Activated naive CD4-positive, alpha-beta T cell treated with anti-CD3 and anti-CD28 coated beads for 36 hours (primary cell): ENCODE measurements at places on chromosomes 2 and 18. TPM values are rescaled to one million over a fixed set of nuclear protein-coding genes. Genes with fewer than 3 reads are reported as not detected.

DNA sequence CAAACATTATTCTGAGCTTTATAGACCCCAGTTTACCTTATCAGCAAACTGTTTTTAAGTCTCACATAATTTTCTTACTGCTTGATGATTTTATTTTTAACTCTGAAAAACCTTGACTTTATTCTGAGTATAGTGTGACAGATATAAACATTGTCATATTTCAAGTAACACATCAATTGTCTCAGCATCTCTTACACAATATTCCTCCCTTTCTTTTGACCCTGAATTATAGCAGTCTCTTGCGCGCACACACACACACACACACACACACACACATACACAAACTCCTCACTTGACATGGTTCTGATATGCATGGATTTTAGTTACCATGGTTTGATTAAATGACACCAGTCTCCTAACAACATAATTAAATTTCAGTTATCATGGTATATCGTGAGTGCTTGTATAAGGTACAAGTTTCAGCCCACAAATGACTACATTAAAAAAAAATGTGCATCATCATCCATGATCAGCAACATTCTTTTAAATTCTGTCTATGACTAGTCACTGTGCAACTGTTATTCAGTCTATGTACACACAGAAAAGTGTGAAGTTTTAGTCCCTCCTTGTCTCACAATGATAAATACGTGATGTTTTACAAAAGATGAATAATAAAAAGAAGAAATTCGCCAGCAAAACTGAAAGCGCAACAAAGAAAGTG is 39.5 kb upstream of the TACR1 start:
- DNase-seq = no peak
- no peaks in the 10 kb centered on the region for H3K4me1 ChIP-seq
- peaks cover 2% of the 10 kb centered on the region for H3K36me3 ChIP-seq
- H3K4me3 ChIP-seq = no peak overlapping the region
- no peaks in the 10 kb centered on the region for H3K27me3 ChIP-seq
- H3K27ac ChIP-seq = no peak overlapping the region

GRCh38 chr2:237540223-237540775 is 26.1 kb upstream of the PRLH start:
- H3K4me1 ChIP-seq = no peaks in the 10 kb centered on the region
- no peaks in the 10 kb centered on the region for H3K36me3 ChIP-seq
- H3K27me3 ChIP-seq = no peaks in the 10 kb centered on the region
- H3K4me3 ChIP-seq = no peak overlapping the region

PIKFYVE gene
- 20.2 TPM for total RNA-seq

DNA sequence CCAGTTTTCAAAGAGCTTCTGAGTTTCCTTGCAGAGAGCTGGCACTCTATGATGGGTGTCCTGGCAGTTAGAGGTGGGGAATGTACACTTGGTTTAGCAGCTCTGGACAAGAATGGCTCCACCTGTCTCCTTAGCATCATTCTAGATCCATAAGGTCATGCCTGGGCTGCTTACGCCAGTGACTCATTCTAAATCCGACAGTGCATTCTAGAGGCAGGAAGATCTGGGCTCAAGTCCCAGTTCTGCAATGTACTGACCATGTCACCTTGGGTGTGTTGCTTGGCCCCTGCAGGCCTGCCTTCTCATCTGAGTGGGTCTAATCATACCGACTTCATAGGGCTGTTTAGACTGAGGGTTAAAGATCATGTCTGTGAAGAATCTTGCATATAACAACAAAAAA is 46.5 kb downstream of the PTGR3 start:
- peaks cover 5% of the 10 kb centered on the region for H3K27me3 ChIP-seq
- peaks cover 10% of the 10 kb centered on the region for H3K4me1 ChIP-seq
- H3K36me3 ChIP-seq = no peaks in the 10 kb centered on the region
- DNase-seq = no peak

GRCh38 chr2:143468341-143468888 is 339.2 kb downstream of the ARHGAP15 start:
- no peak for DNase-seq
- no peaks in the 10 kb centered on the region for H3K27me3 ChIP-seq
- peak overlapping the region; percentile 12 for H3K4me3 ChIP-seq
- H3K27ac ChIP-seq = peak overlapping the region; percentile 50
- H3K36me3 ChIP-seq = peaks cover 15% of the 10 kb centered on the region

GRCh38 chr2:239991689-239992314 is 33.3 kb downstream of the NDUFA10 start:
- H3K36me3 ChIP-seq = peaks cover 41% of the 10 kb centered on the region
- H3K4me3 ChIP-seq = no peak overlapping the region
- no peaks in the 10 kb centered on the region for H3K27me3 ChIP-seq
- H3K27ac ChIP-seq = no peak overlapping the region
- no peaks in the 10 kb centered on the region for H3K4me1 ChIP-seq
- DNase-seq = peak; percentile 22

DNA sequence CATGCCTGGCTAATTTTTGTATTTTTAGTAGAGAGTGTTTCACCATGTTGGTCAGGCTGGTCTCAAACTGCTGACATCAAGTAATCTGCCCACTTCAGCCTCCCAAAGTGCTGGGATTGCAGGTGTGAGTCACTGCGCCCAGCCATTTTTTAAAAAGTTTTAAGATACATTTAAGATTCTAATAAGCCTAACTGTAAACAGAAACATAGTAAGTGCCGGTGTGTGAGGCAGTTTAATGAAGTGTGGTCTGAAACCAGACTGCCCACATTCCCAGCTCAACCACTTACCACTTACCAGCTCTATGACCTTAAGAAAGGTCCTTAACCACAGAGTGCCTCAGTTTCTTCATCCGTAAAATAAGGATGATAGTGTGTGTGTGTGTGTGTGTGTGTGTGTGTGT is 42.4 kb downstream of the TMEM237 start:
- H3K27ac ChIP-seq = no peak overlapping the region
- peaks cover 2% of the 10 kb centered on the region for H3K27me3 ChIP-seq
- no peaks in the 10 kb centered on the region for H3K4me1 ChIP-seq
- no peak overlapping the region for H3K4me3 ChIP-seq
- H3K36me3 ChIP-seq = no peaks in the 10 kb centered on the region
- DNase-seq = no peak

DNA sequence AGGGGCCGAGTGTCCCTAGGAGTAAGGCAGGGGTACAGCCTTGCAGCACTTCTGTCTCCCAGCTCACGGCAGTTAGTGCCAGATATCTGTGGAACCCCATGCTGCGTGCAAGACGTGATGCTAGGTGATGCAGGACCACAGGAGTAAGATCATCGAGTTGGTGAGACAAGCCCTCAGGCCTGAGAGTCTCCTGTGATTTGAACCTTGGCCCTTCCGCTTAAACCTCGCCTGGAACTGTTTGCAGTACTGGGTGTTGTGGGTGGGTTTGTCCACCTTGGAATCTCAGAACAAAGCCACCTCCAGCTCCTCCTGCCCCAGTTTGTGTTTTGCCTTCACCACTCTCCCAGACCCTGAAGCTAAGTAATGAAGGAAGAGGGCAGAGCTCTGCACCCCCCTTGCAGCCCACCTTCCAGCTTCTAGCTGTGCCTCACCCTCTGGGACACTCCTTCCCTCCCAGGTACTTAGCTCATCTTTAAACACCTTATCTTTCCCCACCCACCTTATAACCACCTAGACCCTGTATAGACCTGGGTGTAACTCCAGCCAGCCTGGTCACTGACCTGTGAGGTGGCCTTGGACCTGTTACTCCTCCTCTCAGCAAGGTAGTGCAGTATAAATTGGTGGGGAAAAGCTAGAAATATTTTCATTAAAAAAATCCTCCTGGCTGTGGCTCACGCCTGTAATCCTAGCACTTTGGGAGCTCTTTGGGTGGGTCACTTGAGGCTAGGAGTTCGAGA is 6.6 kb downstream of the CNNM4 start:
- no peak overlapping the region for H3K4me3 ChIP-seq
- no peak for DNase-seq
- no peak overlapping the region for H3K27ac ChIP-seq
- peaks cover 30% of the 10 kb centered on the region for H3K4me1 ChIP-seq
- H3K36me3 ChIP-seq = no peaks in the 10 kb centered on the region

GRCh38 chr2:126946318-126947102 is 47.8 kb downstream of the TEX51 start:
- peaks cover 32% of the 10 kb centered on the region for H3K27me3 ChIP-seq
- no peak for DNase-seq
- no peak overlapping the region for H3K27ac ChIP-seq

DNA sequence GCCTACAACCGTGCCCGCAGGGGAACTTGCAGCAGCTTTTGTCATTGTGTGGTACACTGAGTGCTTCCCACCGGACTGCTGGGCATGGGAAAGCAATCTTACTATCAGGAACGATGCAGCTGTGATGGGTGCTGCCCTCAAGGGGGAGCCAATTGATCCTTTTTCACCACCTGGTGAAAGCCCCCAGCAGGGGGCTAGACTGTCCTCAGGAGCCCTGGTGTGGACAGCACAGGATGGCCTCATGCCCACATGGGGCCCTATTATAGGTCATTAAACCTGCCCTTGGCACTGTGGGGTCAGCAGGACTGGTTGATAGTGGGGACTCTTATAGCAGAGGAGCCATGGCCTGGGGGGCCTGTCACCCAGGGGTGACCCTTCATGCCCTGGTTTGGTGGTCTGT is 172.2 kb downstream of the GLI2 start:
- no peak overlapping the region for H3K4me3 ChIP-seq
- H3K4me1 ChIP-seq = no peaks in the 10 kb centered on the region
- H3K27me3 ChIP-seq = no peaks in the 10 kb centered on the region
- no peak overlapping the region for H3K27ac ChIP-seq
- no peaks in the 10 kb centered on the region for H3K36me3 ChIP-seq
